Stimulated activated CD8-positive, alpha-beta memory T cell treated with anti-CD3 and anti-CD28 coated beads, Interleukin-2, amount 100 ng/mL, for 1 hour (primary cell): ENCODE measurements at places on chromosomes 4 and X.

- no peak for DNase-seq
Measured at GRCh38 chrX:66014556-66014955, 25.3 kb downstream of the VSIG4 start.

GRCh38 chr4:86633854-86634253 lies 39.7 kb downstream of the PTPN13 start:
- no peak for DNase-seq

DNA sequence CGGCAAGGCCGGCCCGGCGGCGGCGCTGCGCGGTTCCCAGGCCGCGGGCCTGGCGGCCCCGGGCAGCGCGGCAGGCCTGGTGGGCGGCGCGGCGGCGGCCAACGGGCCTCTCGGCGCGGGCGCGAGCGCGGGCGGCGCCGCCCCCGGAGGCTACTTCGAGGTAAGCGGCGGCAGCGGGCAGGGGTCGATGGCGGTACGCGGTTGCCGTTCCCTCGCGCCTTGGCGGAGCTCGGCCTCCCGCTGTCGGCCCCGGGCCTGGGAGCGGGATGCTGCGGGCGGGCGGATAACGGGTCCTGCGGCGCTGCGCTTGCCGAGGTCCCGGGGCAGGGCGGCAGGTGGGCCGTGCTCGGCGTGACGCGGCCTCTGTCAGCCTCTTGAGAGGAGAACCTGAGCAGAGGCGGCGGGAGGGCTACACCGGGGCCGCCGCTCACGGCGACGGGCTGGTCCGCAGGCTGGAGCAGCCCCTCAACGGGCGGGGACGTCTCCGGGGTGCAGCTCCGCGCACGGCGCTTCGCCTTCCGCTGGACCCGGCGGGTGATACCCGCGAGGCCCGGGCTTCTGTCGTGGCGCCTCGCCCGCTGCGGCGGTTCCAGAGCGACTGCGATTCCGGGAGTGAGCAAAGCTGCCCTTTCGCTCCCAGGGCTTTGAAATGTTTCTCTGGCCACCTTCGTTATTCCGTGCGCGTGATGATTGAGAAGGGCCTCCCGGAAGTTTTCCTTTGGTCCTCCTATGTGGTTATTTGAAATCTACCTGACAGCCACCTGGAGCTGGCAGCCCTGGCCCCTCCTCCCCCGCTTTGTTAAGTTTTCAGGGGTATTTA lies 774 bp downstream of the FAM193A start:
- DNase-seq: peak; percentile 20

GRCh38 chrX:35617836-35618235 lies 180.3 kb upstream of the MAGEB16 start:
- DNase-seq: no peak

GRCh38 chr4:76708971-76709771 lies 188.8 kb downstream of the SOWAHB start:
- DNase-seq: no peak

- no peak for DNase-seq
Measured at GRCh38 chr4:150160473-150160872, 82.2 kb downstream of the DCLK2 start.

DNA sequence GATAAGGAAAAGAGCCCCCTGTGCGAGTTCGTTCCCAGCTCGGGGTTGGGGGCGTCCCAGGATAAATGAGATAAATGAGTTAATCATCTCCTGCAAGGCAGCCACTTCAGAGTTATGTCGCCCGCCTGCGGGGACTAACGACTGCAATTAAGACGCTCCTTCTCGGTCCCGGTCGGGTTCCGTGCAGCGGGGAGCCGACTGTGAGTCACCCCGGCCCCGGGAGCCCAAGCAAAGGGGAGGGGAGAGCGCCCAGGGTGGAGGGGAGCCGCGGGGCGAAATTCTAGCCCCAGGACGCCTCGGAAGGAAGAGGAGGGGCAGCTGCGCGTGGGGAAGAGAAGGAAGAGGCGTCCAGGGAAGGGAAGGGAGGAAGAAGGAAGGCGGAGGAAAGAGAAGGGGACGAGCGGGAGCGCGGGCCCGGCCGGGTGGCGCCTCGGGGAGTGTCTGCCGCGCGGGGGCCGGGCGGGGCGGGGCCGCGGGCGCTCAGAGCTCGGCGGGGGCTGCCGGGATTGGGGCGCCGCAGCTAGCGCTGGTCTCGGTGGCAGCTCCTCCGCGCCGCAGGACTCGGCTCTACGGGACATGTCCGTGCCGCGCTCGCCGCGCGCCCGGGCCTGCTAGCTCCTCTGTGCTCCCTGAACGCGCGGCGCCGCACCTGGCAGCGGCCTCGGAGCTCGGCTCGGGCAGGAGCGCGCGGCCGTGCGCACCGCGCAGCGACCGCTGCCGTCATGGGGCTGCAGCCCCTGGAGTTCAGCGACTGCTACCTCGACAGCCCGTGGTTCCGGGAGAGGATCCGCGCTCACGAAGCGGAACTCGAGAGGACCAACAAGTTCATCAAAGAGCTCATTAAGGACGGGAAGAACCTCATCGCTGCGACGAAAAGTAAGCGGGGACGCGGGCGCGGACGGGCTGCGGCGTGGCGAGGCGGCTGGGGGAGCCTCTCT lies at the start of gene ARHGAP10:
TSS of gene ARHGAP10 (plus strand) at position 509 of the 938 bp plus-strand sequence. CDS start at position 723, 214 bp downstream.
- peak; percentile 47 for DNase-seq

- DNase-seq: no peak
Measured at GRCh38 chr4:73816814-73817213, 19.7 kb upstream of the CXCL6 start.

DNA sequence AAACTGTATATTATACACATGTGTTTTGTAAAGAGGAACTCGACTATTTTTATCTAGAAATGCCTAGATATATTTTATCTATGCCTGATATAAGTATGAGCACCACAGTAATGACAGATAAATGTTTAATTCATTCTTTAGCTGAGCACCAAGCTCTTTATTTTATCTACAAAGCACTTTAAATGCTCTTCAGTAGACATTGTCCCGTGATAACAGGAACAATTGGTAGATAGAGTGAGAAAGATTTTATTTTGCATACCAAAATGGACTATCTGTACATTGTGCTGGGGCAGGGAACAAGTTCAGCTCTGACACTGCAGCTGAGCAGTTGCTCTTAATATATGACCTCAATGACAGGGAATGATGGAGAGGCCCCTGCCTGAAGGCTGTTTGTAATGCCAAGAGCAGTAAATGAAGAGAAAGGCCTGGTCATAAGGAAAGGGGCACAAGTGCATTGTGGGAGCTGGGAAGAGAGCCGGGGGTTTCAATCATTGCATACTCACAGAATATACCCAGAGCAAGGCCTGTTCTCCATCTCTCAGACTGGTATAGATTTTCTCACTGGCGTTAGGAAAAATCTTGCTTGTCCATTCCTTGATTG lies 57.3 kb downstream of the SEPTIN11 start:
- DNase-seq: no peak

DNA sequence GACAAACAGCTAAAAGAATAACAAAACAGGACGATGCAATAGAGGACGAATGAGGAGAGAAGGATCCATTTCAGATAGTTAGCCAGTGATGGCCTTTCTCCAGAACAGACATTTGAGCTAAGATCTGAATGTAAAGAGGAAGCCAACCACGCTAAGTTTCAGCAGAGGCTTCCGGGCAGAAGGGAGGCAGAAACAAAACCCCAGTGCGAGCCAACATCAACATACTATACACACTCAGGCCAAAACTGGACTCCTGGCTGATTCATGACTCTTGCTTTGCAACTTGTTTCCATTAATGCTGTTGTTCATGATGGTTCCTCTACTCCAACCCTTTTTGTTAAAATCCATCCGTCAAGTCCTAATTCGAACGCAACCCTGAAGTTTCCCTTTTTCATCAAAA lies 730.3 kb downstream of the TRIML1 start:
- DNase-seq: no peak

- DNase-seq: no peak
Measured at GRCh38 chr4:108042927-108043326, 53.2 kb downstream of the HADH start.

- no peak for DNase-seq
Measured at GRCh38 chr4:88963817-88964216, 93.2 kb downstream of the FAM13A start.

DNA sequence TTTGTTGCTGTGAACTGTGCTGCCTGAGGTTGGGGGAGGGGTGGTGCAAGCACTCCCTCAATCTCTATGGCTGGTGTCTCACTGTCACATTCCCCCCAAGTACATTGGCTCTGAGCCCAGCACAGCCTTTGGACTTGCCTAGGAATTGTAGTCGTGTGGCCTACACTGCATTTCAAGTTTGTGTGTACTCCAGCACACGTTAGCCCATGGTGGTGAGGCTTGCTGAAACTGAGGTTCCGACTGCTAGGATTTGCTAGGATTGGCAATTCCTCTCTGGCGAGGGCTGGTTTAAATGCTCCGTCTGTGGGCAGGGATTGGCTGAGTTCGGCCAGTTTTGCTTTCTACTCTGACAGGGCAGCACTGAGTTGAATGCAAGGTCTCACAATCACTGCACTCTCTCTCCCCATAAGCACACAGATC lies 121.7 kb upstream of the CXXC4 start:
- no peak for DNase-seq

GRCh38 chrX:41733939-41734338 lies 10.0 kb downstream of the GPR82 start:
- no peak for DNase-seq

GRCh38 chr4:75633846-75634245 lies 3.5 kb upstream of the CDKL2 start:
- no peak for DNase-seq

DNA sequence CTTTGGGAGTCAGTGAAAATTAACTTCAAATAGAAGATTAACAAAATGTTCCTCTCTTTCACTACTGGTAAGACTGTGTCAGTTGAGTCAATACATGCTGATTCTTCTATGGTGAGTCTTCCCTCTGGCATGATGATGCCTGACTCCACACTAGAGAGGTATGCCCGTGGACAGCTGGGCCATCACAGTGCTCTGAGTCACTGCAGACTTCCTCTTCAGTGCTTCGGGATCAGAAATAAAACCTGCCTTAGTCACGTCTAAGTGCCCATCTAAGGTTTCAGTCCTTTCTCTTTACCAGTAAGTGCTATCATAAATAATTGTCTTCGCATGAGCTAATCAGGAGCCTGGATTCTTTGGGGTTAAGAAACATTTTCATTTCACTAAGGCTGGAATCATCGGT lies 1.6 kb upstream of the ASB5 start:
- no peak for DNase-seq

GRCh38 chr4:38591617-38592337 lies 72.2 kb upstream of the KLF3 start:
- DNase-seq: no peak

- DNase-seq: no peak
Measured at GRCh38 chrX:50108264-50108663, 92.5 kb downstream of the AKAP4 start.

DNA sequence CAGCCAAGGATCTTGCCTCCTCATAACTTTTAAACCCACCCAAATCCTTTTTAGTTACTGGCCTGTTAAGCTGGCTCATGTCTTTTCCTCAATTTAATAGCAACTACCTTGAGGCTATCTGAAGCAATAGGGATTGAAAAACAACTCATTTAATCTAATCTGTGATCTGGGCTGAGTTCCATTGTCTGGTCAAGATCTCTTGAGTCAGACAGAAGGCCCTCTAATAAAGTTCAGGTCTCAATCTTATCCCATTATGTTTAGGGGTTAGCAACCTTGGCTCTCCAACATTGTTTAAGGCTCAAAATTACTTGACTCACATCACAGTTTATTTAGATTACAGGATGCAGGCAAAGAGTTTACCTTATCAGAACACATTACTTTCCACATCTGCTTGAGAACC lies 436.1 kb downstream of the ANKRD50 start:
- DNase-seq: no peak

DNA sequence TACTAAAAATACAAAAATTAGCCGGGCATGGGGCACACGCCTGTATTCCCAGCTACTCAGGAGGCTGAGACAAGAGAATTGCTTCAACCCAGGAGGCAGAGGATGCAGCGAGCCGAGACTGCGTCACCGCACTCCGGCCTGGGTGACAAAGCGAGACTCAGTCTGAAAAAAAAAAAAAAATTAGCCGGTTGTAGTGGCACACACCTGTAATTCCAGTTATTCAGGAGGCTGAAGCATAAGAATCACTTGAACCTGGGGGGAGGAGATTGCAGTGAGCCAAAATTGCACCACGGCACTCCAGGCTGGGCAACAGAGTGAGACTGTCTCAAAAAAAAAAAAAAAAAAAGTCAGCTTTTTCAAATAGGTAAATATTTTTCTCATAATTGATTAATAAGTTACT lies 71.9 kb downstream of the WDFY3 start:
- no peak for DNase-seq

DNA sequence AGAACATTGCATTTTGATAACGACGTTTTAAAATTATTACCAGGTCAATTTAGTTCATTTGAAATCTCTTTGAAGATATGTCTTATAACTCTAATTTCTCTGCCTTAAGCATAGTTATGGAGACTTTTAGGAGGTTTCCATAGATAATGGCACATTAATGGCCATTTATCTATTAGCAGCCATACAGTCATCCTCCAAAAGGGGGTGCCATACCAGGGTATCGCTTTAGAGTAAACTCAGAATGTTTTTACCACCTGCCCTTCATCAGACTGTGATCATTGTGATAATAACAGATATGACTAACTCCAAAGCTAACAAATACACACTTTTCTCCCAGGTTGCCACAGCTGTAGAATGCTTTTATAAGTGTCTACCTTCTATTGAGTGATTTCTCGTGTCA lies 461.5 kb downstream of the FSTL5 start:
- DNase-seq: no peak

DNA sequence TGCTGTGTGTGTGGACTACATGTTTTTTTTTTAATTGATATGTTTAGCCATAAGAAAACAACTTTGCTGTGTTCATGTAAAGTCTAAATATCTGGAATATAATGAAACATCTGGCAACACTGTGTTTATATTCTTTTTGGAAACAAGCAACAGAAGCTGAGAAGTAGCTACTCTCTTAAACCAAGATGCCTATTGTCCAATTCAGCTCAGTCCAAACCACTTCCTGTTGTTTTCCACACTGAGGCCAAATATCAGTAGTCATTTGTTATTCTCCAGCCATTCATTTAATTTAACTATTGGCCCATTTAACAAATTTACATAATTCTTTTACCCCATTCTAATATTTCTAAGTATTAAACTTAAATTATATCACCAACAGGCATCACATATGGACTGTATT lies 903.0 kb upstream of the SLIT2 start:
- DNase-seq: no peak

GRCh38 chr4:10083331-10083771 lies 33.2 kb downstream of the WDR1 start:
- DNase-seq: no peak

DNA sequence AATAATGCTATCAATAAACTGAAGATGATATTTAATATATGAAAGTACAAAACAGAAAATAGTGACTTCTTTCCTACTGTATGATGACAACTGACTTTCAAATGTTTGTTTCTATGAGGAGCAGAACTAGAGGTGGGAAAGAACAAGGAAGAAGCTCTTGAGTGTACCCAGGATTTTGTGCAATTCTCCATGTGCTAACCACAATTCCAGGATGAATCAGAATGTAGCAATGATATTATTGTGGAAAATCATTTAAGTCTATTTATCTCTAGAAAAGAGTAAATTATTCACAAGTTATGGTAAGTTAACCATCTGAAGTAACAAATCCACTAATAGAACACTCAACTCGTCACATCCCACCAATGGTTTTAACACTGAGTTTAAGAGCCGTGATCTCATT lies 324.1 kb upstream of the EMCN start:
- no peak for DNase-seq

- no peak for DNase-seq
Measured at GRCh38 chrX:134646691-134647090, 11.6 kb downstream of the PLAC1 start.
